H7 (cell line): ENCODE measurements at places on chromosomes 7 and 10.
A peak's percentile ranks its signal among the peaks of the same experiment; 100 is the strongest.

- no peak for DNase-seq
These were observed 56.4 kb downstream of the PFKFB3 start for GRCh38 chr10:6259153-6259552.

DNA sequence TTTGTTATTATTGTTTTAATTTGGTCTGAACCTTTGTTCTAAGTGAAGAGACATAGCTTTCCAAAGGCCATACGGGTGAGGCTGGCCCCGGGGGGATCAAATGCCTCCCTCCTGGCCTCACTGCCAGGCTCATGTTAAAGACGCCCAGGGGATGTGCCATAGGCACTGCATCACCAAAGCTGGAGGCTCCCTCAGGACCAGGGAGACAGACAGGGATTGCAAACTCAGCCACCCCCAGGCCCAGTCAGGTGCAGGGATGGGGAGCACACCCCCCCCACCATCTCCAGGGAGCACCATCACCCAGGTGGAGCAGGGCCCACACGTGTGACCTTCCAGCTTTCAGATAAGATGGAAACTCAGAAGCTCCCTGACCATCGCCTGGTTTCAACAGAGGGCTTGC, 96.0 kb upstream of the DNAAF5 start:
- DNase-seq: peak; percentile 47

GRCh38 chr10:118497227-118497626, 98.2 kb downstream of the PRLHR start:
- DNase-seq: no peak

GRCh38 chr7:43553999-43554398, 28.9 kb upstream of the STK17A start:
- DNase-seq: no peak

GRCh38 chr10:97889461-97890265, 40.0 kb downstream of the GOLGA7B start:
- DNase-seq: peak; percentile 89

DNA sequence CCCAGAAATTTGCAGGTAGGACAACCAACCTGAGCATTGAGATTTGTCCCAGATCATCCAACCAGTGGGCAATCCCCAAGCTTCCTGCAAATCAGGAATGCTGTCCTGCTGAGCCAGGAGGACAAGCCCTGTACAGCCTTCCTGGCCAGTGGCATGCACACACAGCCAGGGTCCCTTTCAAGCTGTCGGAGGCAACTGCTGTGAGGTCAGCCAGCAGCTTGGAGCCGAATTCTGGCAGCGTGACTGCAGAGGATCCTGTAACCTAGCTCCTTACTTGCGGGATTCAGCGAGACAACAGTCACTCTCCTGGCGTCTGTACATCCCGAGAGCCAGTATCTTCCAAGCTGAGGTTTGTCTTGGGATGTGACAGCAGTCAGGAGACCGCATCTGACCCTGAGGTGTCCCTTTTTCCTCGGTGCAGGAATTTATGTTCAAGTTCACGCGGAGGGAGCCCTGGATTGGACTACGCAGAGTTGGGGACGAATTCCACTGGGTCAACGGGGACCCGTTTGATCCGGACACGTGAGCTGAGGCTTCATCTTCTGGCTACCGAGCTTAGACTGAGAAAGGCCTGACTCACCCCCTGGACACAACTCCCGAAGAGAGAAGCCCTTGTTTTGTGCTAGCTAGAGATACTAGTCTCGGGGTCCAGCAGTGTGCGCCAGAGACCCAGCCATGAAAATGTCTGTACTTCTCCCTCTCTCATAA, 18.3 kb downstream of the CLEC2L start:
- peak; percentile 71 for DNase-seq

DNA sequence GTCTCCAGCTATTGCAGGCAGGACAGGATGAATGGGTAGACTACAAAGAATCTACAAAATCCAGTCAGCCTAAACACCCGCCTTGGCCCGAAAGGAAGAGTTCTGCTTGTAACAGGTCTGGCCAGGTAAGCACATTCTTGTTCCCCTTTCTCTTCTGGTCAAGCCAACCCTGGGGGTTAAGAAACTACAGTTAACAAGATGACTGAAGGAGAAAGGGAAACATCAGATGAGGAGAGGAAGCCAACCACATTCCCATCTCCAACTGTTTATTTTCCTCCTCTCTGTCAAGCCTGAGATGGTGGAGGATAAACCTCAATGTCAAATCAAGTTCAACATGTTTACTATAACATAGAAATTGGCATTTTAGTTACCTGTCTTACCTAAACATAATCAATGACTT, 198.9 kb downstream of the IPMK start:
- no peak for DNase-seq

DNA sequence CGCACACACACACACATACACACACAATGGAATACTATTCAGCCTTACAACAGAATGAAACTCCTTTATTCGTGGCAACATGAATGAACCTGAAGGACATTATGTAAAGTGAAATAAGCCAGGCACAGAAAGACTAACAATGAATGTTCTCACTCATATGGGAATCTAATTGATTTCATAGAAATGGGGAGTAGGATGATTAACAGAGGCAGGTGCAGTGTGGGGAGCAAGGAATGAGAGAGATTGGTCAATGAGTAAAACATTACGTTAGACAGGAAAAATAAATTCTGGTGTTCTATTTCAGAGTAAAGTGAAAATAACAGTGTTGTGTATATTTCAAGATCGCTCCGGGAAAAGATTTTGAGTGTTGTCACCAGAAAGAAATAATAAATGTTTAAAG, 694.5 kb downstream of the NXPH1 start:
- no peak for DNase-seq

DNA sequence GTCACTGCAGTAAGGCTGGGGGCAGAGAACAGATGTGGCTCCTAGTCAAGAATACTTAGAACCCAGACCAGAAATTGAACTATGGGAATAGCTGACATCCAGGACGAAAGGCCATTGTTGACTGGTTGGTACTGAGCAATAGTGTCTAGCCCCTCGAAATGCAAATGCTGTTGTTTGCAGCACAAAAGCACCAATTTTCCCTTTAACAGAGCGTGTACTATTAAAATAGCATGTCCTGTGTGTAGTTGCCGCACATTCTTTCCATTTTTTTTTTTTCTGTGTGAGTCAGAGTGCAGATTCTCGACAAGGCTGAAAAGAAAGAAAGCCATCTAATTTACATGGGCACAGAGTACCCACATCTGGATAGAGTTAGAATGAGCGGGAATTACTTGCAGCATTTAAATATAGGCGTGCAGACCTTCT, 302.4 kb downstream of the PTEN start:
- no peak for DNase-seq

GRCh38 chr7:19930051-19930450, 156.6 kb upstream of the TMEM196 start:
- no peak for DNase-seq

DNA sequence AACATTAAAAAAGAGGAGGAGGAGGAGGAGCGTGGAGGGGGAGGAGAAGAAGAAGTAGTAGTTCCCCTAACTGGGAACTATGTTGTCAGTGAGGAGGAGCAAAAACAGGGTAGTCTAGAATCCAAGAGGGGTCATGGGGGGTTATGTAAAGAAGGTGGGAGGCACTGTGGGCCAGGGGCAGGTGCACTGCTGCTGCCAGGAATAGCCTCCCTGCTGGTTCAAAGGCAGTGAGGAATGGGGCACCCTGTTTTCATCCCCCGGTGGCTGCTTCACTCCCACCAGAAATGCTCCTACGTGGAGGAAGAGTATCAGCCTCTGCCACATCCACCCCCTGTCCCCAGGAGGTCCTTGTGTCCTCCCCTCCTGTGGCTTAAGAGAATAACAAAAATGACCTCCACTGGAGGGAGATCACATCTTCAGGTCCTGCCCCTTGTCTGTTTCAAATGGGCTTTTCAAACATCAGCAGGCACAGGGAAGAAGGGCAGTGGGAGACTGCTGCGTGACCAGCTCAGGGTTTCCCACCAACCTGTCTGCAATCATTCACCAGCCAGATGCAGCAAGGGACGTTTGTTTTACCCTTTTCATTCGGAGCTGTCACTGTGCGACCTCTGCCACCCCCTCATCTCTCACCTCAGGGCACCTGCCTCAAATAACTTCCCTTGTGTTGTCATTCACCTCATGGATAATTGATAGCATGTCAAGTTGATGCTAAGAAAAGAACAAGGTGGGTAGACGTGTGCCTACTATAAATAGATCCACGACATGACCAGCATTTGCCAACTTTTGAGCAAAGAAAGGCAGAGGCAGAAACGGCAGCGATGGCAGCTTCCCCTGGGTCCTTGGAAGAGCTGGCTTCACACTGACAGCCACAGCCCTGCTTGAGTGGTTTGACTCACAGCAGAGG, 92.6 kb downstream of the DGKI start:
- no peak for DNase-seq

DNA sequence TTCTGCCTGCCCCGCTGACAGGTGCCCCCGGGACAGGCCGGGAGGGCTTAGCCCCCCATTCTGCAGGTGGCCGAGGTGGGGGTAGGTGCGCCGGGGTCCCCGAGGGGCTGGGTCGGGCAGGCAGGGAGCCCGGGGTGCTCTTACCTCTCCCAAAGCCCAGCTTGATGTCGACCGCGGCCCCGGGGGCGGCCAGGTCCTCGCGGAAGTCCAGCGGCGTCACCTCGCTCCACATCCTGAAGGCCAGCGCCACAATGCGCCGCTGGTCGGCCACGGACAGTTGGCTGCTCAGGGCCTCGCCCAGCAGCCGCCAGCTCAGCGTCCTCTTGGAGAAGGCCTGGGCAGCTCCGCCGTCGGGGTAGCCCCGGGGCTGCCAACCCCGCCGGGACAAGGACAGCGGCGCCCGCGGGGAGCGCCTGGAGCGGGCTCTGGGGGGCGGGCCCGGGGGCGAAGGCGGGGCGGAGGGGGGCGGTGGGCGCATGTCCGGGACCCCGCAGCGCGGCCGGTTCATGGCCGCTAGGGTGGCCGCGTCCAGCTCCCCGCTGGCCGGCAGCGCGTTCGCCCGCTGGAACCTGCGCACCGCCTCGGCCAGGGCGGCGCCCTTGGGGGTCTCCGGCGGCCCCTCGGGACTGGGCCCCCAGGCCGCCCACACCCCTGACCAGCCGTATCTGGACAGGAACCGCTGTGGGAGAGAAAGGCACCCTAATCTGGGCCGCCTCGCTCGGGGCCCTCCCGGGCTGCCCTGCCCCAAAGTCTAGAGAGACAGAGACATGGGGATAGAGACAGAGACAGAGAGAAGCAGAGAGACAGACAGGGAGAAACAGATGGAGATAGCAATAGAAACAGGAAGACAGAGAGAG, 1.7 kb downstream of the MMP21 start:
- no peak for DNase-seq

DNA sequence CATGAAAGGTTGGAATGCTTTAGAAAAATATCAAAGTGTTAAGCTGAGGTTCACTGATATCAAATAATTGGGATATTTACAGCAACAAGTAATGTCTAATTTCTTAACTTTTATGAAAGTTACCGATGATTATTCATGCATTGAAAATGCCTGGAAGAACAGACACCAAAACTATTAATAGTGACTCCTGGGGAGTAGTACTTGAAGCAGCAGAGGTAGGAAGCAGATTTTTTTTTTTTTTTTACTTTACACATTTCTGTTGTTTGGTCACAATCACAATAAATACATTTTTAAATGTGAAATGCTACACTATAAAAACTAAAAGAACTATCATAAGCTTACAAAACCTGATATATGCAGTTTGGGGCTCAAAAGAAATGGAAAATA, 70.5 kb upstream of the FGL2 start:
- DNase-seq: no peak

DNA sequence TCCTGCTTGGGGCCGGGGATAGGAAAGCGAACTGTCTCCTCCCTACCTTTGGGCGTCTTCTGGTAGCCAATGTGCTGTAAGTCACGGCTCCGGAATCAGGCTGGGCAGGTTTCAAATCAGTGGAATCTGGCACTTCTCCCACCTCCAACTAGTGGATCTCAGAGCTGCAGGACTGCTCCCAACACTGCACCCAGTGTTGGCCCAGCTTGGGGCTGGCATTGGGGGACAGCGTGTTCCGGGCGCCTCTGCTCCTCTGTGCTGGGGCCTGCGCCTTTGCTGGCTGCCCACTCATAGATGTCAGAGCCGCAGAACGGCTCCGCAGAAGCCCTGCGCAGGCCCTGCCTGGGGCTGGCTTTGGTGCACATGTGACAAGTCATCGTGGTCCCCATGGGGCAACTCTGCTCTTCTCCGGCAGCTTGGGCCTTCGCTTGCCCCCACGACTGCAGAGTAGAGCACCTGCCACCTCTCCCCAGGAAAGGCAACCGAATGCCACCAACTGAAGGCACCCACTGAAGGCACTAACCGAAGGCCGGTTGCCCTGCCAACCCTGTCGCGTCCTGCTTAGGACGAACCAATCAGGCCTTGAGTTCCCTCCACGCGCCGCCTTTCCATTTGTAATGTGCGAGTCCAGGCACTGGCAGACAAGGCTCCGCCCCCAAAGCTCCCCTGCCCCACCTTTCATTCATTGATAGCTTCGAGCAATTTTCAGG, 85.5 kb upstream of the ABI1 start:
- DNase-seq: peak; percentile 35
